NB4 (cell line): ENCODE measurements at places on chromosomes 1 and 21.

GRCh38 chr1:44688760-44689446, 14.4 kb downstream of the ARMH1 start:
- no peak for DNase-seq

GRCh38 chr1:45403298-45403697, 63.1 kb upstream of the MUTYH start:
- DNase-seq: no peak

DNA sequence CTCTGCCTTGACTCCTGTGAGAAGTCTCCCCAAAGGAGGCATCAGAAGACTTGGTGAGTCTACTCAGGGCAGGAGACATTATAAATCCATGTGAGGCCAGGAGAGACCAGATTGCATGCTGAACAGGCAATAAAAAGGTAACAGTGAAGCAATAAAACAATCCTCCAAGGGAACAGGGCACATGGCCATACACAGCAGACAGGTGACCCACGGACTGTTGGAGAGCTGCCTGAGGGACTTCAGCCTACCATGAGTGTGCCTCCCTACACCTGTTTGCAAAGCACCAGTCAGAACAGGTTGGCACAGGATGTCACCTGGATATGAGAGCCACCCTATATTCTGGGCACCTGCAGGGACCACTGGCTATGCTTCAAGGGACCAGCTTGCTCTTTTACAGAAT, 67.6 kb downstream of the MAB21L3 start:
- DNase-seq: no peak

- no peak for DNase-seq
Measured at GRCh38 chr21:40803101-40803500, 43.9 kb downstream of the DSCAM start.

DNA sequence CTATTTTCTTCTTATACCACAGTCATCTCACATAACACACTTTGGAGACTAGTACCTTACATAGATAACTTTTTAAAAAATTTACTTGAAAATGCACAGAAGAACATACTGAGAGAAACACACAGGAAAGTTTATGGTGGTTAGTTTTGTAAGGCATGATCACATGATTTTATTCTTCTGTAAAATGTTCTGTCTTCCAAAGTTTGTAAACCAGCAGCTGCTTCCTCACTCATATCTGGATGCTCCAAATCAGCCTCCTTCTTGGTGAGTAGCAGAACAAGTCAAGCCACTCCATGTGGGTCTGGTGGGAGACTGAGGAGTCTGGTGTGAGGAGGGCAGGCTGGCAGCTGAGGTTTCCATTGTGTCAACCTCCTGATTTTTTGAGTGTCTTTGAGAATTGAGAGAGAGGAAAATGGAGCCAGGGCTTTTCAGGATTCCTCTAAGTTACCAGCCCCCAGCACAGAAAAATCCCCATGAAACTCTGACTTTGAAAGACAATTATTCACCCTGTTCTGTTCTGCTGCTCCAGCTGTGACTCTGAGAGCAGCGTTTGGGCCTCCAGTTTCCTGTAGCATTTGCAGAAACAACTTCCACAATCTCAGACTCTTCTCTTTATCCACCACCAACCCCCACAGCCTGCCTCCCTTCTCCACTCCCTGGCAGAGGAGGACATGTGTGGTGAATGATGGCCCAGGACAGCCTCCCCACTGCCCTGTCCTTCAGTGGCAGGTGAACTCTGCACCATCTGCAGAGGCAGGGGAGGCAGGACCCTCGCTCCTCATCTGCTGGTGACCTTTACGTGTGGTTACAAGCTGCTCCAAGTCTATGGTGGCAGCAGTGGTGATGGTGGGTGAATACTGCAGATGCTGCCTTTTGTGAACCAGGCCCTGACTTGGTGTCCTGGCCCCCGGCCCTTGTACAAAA, 82.3 kb downstream of the FCRL5 start:
- no peak for DNase-seq

DNA sequence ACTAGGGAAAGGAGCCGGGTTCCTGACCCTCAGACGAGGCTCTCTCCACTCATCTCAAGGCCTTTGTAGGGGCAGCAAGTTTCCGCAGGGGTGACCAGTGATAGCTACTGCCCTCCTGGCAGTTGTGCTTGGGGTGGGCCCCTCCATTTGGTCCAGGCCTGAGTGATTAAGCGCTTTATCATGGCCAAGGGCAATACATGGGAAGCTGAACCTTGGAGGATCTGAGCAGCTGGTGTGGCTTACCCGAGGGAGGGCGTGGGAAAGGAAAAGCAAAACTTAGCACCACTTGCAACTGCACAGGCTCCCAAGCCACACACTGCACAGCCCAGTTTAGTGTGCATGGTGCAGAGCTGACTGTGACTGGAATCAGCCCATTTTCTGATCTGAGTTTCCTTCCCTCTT, 47.8 kb downstream of the GADD45A start:
- peak; percentile 32 for DNase-seq
